ENCODE measurements at places on chromosomes 7 and 10.

- DNase-seq: no peak
Observed at GRCh38 chr10:132293813-132294520, 13.8 kb downstream of the STK32C start.

DNA sequence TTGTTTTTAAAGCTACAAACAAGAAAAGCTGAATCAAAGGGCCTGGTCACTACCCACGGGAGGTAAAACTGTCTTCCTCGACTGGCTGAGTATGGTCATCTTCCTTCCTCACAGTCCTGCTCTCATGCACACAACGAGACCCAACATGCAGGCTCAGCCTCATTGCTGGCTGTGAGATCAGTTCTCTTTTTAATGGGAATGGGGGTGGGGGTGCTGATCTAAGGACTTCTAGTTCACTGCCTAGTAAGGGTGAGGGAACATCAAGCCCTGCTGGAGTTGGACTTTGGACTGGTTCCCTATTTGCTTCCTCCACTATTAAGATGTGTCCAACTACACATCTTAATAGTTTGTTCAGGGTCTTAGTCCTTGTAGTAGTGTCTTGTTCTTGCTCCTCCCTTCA is 48.2 kb downstream of the ABCB4 start:
- DNase-seq: no peak

GRCh38 chr7:149291036-149291780 is 29.2 kb downstream of the ZNF783 start:
- no peak for DNase-seq

DNA sequence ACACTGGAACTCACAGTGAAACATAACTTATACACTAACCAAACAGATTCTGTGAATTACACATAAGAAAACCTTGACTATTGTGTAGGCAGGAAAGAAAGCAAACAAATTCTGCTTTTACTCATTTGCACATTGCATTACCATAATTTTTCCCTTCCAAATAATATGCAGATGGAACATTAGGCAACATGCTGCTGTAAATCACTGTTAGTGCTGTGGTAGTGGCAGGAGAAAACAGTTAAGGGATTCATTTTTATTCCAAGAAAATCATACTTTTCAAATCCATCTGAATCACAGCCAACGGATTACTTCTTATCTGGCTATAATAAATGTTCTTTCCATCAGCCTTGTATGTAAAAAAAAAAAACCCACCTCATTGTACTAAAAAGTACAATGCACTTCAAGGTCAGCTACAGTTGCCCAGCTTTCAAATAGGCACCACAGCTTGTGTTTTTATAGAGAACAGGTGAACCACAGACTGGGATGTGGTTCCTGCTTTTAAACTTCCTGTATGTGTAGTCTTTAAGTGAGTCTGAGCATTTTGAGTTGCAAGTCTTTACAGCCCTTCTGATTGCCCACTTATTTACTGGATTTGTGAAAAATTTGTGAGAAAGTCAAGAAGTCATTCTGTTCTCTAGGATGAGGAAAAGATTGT is 590.0 kb upstream of the SEMA3D start:
- no peak for DNase-seq

DNA sequence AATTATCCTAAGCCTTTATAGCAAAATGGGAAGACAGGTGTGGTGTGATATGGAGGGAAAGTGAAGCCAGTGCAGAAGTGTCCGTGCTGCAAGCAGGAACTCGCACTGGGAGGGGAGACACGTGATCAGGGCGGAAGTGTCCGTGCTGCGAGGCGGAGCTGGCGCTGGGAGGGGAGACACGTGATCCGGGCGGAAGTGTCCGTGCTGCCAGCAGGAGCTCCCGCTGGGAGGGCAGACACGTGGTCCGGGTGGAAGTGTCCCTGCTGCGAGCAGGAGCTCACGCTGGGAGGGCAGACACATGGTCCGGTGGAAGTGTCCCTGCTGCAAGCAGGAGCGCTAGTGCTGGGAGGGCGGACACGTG is 40.5 kb upstream of the PRKAR1B start:
- DNase-seq: no peak

GRCh38 chr7:93927585-93927984 is 6.0 kb downstream of the GNG11 start:
- no peak for DNase-seq

GRCh38 chr10:83310688-83311087 is 828.6 kb upstream of the GHITM start:
- DNase-seq: no peak

- DNase-seq: no peak
Observed at GRCh38 chr10:60848126-60848525, 69.8 kb downstream of the CDK1 start.

- DNase-seq: peak; percentile 71
Observed at GRCh38 chr10:110872145-110872983, 636 bp downstream of the PDCD4 start.
